ENCODE measurements at places on chromosomes 7 and 10. TPM values are rescaled to one million over a fixed set of nuclear protein-coding genes. Genes with fewer than 3 reads are reported as not detected.

DNA sequence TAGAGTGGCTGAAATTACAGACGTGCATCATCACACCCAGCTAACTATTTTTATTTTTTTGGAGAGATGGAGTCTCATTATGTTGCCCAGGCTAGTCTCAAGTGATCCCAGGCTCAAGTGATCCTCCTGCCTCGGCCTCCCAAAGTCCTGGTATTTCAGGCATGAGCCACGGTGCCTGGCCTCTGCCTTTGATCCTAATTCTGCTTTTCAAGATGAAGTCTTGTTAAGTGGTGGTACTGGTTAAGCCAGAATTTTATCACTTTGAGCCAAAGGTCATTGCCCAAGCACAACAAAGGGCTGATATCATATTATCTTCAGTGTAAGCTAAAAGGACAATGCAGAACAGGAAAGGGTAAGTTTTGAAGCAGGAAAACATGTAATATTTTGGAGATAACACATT is 64.2 kb downstream of the MYOF start:
- DNase-seq, result no peak

GRCh38 chr10:14185316-14186045 is 145.2 kb downstream of the FRMD4A start:
- DNase-seq, result no peak

RTKN2 gene
- total RNA-seq, result 0.08 TPM

COMTD1 gene
- total RNA-seq, result 18.4 TPM

DNA sequence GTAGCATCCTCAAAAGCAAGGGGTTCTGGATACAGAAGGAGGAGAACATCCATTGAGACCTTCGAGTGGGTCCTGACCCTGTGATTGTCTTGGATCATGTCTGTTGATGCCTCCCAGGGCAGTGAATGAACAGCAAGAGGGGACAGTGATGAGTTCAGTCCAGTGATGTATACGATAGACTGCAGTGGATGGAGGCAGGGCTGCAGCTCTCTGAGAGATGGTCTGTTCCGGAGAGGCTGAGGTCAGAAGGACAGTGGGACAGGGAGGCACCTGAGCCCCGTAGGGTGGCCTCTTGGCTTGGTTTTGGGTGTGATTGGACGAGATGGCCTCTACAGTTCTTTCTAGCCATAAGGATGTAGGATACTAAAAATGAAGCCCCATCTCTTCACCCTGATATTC is 280.4 kb downstream of the CAMK1D start:
- DNase-seq, result no peak

- DNase-seq, result no peak
Observed at GRCh38 chr10:113292086-113292485, 260.8 kb upstream of the HABP2 start.

- no peak for DNase-seq
Observed at GRCh38 chr7:28330384-28331070, 81.8 kb upstream of the CREB5 start.

GRCh38 chr10:123720536-123720935 is 54.4 kb downstream of the GPR26 start:
- no peak for DNase-seq

DNA sequence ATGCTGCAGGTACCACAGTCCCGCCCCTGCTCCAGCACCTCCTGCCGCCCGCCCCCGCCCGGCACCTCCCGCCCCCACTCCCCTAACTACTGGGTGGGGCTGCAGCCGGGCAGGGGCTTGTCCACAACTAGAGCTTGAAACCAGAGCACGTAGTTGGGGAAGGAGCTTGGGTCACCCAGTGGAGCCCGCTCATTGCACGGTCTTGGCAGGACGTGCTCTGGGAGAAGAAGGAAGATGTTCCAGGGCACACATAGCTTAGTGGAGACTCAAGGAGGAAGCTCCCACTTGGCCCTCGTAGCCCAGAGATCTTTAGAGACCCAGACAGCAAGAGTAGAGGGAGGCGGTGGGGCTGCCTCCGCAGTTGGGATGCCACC is 692 bp downstream of the IGFBP1 start:
- DNase-seq, result no peak

PLXNA4 gene
- total RNA-seq, result 28.4 TPM

DNA sequence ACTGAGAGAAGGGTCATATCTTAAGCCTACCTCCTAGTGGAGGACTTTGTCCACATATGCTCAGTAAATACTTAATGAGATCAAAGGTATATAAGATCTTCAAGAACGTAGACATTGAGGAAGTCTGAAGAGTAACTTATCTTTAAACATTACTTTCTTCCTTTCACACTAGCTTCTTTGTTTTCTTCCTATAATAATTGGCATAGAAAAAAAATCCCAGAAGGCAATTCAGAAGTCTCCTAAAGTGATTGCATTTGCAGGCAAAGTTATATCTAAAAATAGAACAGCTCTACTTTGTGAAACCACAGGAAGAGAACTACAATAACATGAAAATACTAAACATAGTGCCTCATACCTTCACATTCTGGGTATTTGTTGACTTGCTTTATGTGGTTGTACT is 150.4 kb downstream of the PPP1R3A start:
- DNase-seq, result no peak

UBE3C gene
- total RNA-seq, result 49.0 TPM

GRCh38 chr10:122264931-122265330 is 6.2 kb upstream of the BTBD16 start:
- no peak for DNase-seq

GSTK1 gene
- total RNA-seq, result 88.9 TPM

- DNase-seq, result peak; percentile 42
Observed at GRCh38 chr7:150324373-150324961, 1.1 kb upstream of the ACTR3C start.

DNA sequence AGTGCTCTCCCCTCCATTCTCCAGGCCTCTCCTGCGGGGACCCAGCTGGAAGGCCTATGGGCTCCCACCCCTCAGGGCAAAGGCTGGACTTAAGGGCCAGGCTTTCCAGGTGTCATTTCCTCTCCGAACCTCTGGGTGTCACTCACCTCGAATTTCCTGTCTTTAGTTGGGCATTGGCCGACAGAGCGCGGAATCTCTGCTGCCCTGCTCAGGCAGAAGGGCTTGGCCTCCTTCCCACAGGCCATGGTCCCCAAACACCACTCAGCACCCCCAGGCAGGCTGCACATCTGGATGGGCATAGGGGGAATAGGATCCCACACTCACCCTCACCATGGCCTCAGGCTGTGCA is 212.9 kb downstream of the CCSER2 start:
- DNase-seq, result no peak

DNA sequence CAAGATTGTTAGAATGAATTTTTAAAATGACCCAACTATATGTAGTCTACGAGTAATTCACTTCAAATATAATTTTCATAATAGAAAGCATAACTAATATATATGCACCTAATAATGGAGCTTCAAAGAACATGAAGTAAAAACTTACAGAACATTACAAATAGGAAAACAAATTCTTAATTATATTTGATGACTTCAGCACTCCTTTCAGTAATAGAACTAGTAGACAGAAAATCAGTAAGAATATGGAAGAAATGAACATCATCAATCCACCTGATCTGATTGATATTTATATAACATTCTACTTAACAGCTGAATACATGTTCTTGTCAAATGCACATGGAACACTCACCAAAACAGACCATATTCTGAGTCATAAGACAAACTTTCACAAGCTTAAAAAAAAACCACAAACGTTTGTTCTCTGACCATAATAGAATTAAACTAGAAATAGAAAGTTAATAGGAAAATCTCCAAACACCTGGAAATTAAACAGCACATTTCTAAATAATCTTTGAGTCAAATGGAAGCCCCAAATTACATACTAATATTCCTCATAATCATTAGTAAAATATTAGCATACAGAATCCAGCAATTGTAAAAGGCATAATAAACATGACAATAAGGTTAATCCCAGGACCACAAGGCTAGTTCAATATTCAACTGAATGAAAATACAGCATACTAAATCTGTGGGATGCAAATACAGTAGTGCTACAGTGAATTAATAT is 48.0 kb downstream of the BRAF start:
- no peak for DNase-seq

DNA sequence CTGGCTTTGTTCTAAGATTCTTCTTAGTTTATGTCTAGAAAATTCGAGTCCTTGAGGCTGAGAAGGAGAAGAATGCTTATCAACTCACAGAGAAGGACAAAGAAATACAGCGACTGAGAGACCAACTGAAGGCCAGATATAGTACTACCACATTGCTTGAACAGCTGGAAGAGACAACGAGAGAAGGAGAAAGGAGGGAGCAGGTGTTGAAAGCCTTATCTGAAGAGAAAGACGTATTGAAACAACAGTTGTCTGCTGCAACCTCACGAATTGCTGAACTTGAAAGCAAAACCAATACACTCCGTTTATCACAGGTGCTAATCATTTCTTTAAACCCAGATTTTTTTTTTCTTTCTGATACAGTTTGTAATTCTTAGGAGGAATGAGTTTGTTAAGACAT is 6.7 kb downstream of the CEP55 start:
- DNase-seq, result no peak

DNA sequence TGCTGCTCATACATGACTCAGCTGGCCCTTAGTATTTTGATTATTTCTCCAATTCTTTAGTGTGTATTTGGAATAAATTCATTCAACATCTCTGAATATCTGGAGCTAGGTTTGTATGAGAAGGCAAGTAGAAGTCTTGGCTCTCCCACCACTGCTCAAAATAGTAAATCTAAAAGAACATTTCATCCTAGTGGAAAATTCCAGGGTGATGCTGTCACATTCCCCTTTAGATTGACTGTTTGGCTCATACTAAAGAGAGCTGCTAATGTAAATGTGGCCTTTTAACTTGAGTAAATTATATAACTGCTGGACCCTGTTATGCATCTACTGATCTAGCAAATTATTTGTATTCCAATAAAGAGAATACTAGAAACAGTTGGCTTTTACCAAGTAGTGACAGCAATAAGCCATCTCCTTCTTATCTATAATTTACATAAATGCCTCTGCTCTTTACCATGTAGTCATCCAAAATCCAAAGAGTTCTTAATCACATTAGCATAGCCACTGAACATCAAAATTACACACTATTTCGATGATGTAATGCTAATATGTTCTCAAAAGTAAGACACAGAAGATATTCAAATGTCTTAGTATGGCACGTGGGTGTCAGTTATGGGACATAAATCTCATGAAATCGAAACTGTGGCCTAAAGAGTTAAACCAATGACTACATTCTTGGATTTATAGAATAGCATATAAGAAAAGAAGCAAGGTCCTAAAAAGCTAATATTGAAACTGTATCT is 86.9 kb upstream of the KCND2 start:
- DNase-seq, result no peak

DNA sequence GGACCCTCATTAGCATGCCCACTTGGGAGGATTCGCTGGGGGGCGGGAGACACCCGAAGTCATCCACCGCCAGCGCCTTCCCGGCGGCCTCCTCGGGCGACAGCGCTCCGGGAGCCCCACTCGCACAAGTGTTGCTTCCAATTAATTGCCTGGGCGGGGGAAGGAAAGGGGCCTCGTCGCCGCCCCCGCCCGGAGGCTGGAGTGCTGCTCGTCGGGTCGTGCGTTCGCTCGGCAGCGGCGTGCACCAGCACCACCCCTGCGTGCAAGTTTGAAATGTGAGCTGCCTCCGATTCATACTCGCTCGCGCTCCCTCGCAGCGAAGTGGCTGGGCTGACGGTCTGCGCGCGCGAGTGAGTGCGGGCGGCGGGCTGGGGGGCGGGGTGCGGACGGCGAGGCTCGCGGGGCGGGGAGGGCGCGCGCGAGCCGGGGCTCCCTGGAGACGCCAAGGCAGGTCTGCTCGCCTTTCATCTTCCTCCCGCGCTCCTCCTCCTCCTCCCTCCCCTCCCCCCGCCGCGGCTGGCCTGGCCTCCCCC is 104.6 kb upstream of the PPIF start:
- peak; percentile 78 for DNase-seq

DNA sequence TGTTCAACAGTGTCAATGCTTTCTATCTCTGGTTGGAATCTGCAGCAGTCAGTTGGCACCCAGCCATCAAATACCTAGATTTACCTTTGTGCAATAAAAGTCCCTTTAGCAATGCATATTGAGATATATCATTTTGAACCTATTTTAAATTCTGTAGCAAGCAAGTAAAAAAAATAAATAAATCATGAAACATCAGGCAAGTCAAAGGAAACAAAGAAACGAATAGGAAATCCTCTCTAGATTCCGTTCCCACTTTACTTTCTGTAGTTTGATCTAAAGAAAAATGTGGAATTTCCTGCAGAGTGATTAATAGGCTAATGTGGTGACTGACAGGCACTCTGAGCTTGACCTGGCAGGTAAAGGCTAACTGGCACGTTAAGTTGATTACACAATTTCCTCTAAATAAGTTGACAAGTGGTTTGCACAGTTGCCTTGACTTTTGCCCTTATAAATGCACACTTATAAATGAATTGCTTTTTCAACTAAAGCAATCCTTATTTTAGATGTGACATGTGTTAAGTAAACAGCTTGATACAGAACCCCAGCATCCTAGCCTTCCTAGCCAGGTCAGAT is 208.1 kb upstream of the TCF7L2 start:
- DNase-seq, result no peak

DNA sequence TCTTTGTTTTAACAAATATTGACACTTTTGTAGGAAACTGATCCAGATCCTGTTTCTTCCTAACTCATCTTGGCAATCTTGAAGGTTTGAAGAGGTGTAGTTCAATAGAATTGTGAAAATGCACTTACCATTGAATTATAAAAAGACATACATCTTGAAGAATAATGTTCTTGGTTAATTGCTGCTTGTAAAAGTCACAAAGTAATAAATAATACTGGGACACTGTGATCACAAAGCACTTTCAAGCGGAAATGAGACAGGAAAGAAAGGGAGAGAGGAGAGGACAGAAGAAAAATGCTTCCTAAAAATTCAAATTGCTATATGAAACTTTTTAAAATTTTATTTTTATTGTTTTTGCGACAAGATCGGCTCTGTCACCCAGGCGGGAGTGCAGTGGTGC is 15.2 kb upstream of the NFE2L3 start:
- no peak for DNase-seq

DNA sequence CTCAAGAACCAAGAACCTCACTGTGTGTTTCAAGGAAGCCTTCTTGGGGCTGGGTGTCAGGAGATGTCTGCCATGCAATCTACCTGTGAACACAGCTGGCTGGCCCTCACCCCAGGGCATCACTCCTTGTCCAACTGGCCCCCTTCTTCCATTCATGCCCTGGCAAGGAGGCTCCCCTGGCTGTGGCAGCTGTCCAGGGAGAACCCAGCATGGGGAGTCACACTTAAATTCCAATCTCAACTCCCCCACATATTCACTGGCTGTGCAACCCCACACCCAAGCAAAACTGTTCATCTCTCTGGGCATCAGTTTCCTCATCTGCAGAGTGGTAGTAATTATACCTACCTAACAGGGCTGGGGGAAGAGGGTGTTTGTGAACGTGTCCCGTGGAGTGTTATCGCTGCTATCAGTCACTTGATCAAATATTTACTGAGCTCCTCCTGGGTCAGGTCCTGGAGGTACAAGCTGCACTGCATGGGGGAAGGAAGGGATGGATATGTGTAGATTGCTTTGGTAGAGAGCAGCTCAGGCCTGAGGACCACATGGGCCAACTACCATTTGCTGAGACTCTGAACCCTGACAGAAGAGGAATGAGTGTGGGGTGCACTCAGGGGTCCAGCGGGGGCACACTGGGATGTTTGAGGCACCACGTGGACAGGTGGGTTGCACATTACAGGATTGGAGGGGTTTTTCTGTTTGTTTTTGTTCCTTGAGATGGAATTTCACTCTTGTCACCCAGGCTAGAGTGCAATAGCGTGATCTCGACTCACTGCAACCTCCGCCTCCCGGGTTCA is 2.1 kb upstream of the GPRIN2 start:
- peak; percentile 14 for DNase-seq

GRCh38 chr10:119759832-119760231 is 34.0 kb downstream of the INPP5F start:
- DNase-seq, result no peak

CPA5 gene
- total RNA-seq, result not detected

Data from ovary (tissue), 10 donors.